Vein endothelial cell (primary cell): ENCODE measurements at places on chromosomes 4 and X. TPM values are rescaled to one million over a fixed set of nuclear protein-coding genes. Genes with fewer than 3 reads are reported as not detected.

The SMARCA1 gene
- 28.3 and 31.7 TPM in 2 replicates for total RNA-seq

The SUPT20HL2 gene
- not detected in 2 replicates for total RNA-seq

The RTL3 gene
- total RNA-seq, result under 0.01 and 0.10 TPM in 2 replicates

The NAP1L3 gene
- 0.86 and 0.98 TPM in 2 replicates for total RNA-seq

The RHOXF2 gene
- not detected in 2 replicates for total RNA-seq

The KLHL4 gene
- total RNA-seq, result 36.6 and 44.6 TPM in 2 replicates

The CXCR3 gene
- not detected in 2 replicates for total RNA-seq

The NSUN7 gene
- total RNA-seq, result not detected in 2 replicates

The TRIM75 gene
- total RNA-seq, result not detected in 2 replicates

The YY2 gene
- total RNA-seq, result 0.65 and 1.5 TPM in 2 replicates

The HOPX gene
- 10.5 and 20.6 TPM in 2 replicates for total RNA-seq

The OFD1 gene
- 9.1 and 12.0 TPM in 2 replicates for total RNA-seq

The P2RY8 gene
- under 0.01 TPM in 1 of 2 replicates, not detected in the other for total RNA-seq

The KANTR gene
- total RNA-seq, result 6.7 and 7.5 TPM in 2 replicates

The TMSB15C gene
- total RNA-seq, result 5.0 and 5.9 TPM in 2 replicates

The MAGED4 gene
- 7.0 and 15.7 TPM in 2 replicates for total RNA-seq

The FAT4 gene
- 74.2 and 94.7 TPM in 2 replicates for total RNA-seq

The HMX1 gene
- not detected in 2 replicates for total RNA-seq

The UXT gene
- total RNA-seq, result 88.7 and 91.1 TPM in 2 replicates

The CENPI gene
- total RNA-seq, result 7.5 and 17.7 TPM in 2 replicates

The TMSB15B gene
- 6.2 and 8.9 TPM in 2 replicates for total RNA-seq

The CXCL5 gene
- total RNA-seq, result 0.33 and 0.96 TPM in 2 replicates

The HSPA4L gene
- total RNA-seq, result 7.8 and 14.4 TPM in 2 replicates

The NUDT10 gene
- total RNA-seq, result 0.38 TPM in 1 of 2 replicates, not detected in the other

The VCX2 gene
- total RNA-seq, result not detected in 2 replicates

The KLB gene
- total RNA-seq, result under 0.01 TPM in 1 of 2 replicates, not detected in the other

The SHOX gene
- not detected in 2 replicates for total RNA-seq

The CFAP47 gene
- total RNA-seq, result under 0.01 TPM in 1 of 2 replicates, not detected in the other
